NCI-H146 (cell line): ENCODE measurements at places on chromosomes 5 and 9.

DNA sequence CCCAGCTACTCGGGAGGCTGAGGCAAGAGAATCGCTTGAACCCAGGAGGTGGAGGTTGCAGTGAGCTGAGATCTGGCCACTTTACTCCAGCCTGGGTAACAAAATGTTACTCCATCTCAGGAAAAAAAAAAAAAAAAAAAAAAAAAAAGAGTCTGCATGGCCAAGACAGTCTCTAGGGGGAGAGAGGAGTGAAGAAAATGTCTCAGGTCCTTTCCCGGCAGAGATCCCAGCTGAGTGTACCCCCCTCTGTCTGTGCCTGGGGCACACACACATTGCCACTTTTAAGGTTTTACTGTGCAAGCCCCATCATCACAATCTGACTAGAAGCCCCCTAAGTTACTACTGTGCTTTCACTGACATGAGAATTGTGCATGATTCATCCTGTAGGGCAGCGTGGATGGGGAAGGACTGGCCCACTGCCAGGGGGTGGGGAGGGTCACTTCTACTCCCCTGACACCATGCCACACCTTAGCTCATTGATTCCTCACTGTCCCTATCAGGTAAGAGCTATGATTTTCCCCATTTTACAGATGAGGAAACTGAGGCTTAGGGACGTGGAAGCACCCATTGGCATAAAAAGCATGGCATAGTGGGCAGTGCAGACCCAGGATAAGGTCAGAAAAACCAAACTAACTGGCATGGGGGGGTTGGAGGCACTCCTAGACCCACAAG, 102.3 kb upstream of the LARP1 start:
- no peak for DNase-seq

- DNase-seq, result no peak
Observed at GRCh38 chr9:114072184-114073140, 5.6 kb downstream of the AMBP start.

- no peak for DNase-seq
Observed at GRCh38 chr9:526904-527591, 312.4 kb downstream of the DOCK8 start.

DNA sequence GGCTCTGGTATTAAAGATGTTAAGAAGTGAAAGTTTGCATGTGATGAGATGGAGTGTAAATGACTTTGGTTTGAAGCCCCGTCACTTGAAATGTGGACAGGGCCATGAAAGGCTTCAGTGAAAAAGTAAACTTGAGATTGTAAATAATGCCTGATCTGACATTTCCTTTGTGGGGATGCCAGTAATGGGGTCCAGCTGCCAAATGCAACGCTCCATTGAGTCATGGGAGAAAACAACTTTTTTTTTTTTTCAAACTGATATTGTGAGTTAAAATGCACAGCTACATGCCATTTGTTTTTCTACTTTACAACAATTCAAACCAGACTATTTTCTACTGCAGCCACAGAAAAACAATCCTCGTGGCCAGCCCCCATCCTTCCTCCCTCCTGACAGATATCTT, 327.0 kb upstream of the TNC start:
- no peak for DNase-seq

- DNase-seq, result no peak
Observed at GRCh38 chr5:40653221-40654022, 26.3 kb upstream of the PTGER4 start.

DNA sequence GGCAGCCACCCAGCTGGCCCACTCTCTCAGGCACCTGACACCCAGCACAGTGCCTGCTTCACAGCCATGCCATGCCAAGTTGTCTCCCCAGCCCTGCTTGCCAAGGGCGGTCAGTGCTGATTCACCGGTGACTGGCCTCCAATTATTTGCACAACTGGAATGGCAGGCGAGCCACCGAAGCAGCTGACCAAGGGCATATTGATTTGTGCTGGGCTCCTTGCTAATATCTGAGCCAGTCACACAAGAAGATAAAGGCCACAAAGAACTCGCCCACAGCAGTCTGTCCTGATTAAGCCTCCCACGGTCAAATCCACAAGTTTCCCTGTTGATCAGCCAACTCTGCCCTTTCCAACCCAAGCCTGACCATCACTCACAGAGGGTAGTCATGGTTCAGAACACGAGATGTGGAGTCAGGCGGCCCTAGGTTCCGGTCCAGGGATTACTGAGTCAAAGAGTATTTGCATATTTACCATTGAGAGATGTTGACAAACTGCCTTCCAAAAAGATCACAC, 6.4 kb upstream of the EEIG1 start:
- DNase-seq, result peak; percentile 22
